ENCODE measurements at places on chromosomes 13 and 19. TPM values are rescaled to one million over a fixed set of nuclear protein-coding genes. Genes with fewer than 3 reads are reported as not detected.

DNA sequence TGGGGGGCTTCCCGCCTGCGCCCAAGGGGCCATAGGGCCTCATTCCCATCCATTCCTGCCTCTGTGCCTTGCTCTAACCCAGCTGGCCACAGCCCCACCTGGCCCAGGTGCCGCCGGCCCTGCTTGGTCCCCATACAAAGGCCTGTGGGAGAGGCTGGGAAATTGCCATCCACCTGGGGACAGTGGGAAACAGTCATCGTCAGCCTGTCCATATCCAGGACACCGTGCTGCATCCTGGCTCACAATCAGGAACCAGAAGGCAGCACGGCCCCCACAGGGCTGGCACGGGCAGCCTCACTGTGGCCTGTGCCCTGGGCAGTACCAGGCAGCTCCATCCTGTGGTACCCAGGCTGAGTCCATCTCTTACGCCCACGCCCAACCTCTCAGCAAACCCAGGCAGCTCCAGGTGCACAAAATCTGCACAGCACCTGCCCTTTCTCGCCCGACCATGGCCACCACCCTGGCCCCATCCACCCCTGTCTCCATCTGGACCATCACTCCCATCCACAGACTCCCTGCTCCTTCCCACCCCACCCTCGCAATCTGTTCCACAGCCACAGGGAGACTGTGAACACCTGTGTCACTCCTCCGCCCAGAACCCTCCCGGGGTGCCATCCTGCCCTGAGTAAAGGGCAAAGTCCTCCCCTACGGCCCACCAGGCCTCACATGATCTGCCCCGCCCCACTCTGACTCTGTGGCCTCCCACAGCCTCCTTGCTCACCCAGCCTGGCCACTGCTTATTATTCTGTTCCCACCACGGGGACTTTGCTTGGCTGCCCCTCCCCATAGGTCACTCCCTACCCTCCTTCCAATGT lies 21.1 kb upstream of the FBXO27 start:
- H3K4me3 ChIP-seq = no peak overlapping the region
- no peaks in the 10 kb centered on the region for H3K27me3 ChIP-seq
- no peak overlapping the region for H3K27ac ChIP-seq
- no peaks in the 10 kb centered on the region for H3K36me3 ChIP-seq
- no peaks in the 10 kb centered on the region for H3K4me1 ChIP-seq

DNA sequence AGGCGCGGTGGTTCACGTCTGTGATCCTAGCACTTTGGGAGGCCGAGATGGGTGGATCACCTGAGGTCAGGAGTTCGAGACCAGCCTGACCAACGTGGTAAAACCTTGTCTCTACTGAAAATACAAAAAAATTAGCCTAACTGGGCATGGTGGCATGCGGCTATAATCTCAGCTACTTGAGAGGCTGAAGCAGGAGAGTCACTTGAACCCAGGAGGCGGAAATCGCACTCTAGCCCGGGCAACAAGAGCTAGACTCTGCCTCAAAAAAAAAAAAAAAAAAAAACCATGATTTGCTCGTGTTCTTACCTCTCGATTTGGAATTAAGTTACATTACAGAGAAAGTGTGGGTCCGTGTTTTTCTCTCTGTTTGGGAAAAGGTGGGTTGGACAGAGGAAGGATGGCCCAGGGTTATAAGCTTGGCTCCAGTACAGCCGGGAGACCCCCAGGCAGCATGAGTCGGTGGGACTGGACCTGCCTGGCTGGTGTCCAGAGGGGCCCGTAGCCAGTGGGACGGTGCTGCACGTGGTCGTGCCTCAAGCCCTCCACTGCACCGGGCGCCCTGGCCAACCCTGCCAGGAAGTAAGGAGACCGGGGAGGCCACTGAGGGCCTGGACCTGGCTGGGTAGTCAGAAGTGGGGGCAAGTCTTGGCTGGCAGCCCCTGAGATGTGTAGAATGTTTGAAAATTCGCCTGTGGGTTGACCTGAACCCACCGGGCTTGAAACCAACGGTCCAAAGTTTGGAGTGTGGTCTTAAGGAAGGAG lies 3.7 kb downstream of the RPS15 start:
- DNase-seq = no peak
- no peaks in the 10 kb centered on the region for H3K4me1 ChIP-seq
- H3K36me3 ChIP-seq = peaks cover 29% of the 10 kb centered on the region
- H3K4me3 ChIP-seq = peak overlapping the region; percentile 29

DNA sequence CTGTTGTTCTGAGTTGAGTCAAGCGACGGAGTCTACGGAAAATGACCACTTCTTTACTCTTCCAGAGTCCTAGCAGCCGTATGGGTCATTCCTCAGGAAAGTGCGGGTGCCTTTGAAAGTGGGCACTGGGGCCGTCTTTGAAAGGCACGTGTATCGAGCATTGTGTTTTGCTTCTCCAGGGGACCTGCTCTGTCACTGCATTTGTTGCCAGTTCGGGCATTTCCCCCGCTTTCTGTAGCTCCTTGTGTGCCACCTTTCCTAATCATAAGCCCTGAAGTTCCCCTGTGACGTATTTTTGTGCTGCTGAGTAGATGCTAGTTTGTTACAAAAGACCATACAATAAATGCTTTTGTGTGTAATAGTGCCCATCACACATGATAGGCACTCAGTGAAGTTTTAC lies 24.4 kb downstream of the SPATA13 start:
- no peaks in the 10 kb centered on the region for H3K4me1 ChIP-seq
- H3K4me3 ChIP-seq = no peak overlapping the region
- no peak overlapping the region for H3K27ac ChIP-seq

DNA sequence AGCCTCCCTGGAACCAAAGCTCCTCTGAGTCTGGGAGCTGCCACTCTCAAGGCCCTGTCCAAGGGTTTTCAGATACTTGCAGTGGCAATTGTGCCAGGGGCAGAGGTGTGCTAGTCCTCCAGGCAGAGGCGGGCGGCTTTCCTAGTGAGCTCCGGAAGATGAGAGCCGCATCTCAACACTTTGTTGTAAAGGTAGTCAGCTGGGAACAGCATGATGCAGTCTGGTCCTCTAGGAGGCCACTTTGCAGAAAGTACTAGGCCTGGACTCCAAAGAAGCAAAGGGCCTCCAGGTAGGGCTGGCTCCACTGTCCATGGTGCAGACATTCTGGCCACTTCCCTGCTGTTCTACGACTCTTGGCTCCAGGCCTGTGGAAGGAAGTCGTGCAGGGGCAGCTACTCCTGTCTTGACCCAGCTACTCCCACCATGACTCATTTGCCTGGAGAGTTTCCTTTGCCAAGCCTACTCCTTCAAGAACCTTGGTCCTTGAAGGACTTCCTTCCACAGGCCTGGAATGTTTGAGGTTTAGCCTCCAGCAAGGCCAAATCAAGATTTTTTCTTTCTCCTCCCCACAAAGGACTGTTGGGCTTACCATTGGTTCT lies 9.9 kb upstream of the ZNF536 start:
- no peak overlapping the region for H3K27ac ChIP-seq
- H3K27me3 ChIP-seq = no peaks in the 10 kb centered on the region
- peaks cover 6% of the 10 kb centered on the region for H3K4me1 ChIP-seq
- no peak overlapping the region for H3K4me3 ChIP-seq
- no peak for DNase-seq

DNA sequence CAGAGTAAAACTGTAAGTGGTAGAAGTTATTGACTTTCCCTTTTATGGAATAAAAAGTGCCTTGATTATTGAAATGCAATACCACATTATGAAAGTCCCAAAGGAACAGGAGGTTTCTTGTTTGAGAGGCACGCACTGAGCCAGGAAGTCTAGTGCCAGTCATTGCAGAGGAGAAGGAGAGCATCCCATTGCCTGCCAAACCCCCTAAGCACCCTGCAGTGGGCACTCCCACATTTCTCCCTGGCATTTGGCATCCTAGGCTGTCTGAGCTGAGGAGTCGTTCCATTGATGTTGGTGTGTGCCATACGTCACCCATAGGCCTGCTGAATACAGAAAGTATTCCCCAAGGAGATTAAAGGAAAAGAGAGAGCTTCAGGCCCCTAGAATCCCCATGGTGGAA lies 85.7 kb upstream of the MBNL2 start:
- peaks cover under 1% of the 10 kb centered on the region for H3K4me1 ChIP-seq
- no peak for DNase-seq
- no peak overlapping the region for H3K27ac ChIP-seq
- H3K36me3 ChIP-seq = no peaks in the 10 kb centered on the region

DNA sequence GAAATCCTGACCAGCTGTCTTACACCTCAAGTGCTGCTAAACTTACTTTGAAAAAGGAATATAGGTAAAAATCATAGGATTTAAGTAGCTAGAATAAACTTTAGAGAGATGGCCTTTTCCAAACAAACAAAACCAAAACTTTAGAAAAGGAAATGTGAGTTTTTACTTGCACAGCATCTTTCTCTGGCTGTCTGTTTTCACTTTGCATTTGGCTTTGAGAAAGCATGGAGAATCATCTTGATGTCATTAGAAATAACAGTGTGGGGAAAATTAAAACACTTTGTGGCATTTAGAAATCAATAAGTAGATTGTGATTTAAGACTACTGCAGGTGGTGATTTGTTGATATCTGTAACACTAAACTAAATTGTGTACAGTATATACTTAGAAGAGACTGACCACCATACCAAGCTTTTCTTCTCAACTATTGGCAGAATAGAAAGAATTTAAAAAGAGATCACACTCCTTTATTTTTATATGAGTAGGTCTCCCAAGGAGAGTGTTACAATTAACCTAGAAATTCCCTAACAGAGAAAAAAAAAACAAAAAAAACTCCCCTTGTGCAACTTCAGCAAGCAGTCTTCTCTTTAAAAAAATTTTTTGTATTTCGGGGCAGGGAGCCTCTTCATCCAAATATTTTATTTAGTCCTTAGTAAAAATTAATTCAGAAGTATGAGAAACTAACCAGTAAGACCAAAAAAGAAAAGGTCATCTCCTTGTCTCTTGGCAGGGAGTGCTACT lies 6.1 kb downstream of the WDFY2 start:
- no peak for DNase-seq
- H3K27ac ChIP-seq = no peak overlapping the region
- H3K27me3 ChIP-seq = no peaks in the 10 kb centered on the region
- H3K4me3 ChIP-seq = no peak overlapping the region

DNA sequence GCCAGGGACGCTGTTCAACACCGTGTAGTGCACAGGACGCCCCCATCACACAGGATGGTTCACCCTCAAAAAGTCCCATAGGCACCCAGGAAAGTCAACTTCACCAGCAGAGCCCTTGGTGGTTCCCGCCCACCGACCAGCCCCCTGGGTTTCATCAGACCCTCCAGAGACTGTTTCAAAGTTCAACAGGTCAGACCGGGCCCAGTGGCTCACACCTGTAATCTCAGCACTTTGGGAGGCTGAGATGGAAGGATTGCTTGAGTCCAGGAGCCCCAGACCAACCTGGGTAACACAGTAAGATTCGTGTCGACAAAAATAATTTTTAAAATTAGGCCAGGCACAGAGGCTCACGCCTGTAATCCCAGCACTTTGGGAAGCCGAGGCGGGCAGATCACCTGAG lies 61.0 kb downstream of the MYO9B start:
- DNase-seq = no peak
- H3K27ac ChIP-seq = no peak overlapping the region
- no peak overlapping the region for H3K4me3 ChIP-seq
- H3K4me1 ChIP-seq = peaks cover 5% of the 10 kb centered on the region

DNA sequence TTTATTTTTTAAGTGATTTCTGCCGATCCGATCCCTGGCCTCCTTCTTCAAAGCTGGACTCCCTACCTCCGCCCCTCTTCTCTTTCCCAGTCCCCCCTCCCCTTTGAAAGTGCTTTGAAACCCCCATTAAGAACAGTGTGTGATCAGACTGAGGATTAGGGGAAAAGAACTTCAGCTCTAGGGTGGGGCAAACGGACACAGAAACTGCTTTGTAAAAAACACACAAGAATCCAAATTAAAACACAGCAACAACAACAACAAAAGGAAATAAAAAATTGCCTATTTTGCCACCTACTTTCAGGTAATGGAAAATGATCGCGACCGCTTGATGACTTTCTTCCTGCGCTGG lies 1.4 kb downstream of the SPRY2 start:
- no peak for DNase-seq
- H3K36me3 ChIP-seq = peaks cover 35% of the 10 kb centered on the region

- no peaks in the 10 kb centered on the region for H3K27me3 ChIP-seq
- no peaks in the 10 kb centered on the region for H3K36me3 ChIP-seq
- H3K4me3 ChIP-seq = no peak overlapping the region
- no peak overlapping the region for H3K27ac ChIP-seq
- DNase-seq = no peak
- no peaks in the 10 kb centered on the region for H3K4me1 ChIP-seq
Observed at GRCh38 chr13:77429320-77430142, 102.6 kb upstream of the MYCBP2 start.

GRCh38 chr13:21012841-21013681 lies 48.3 kb downstream of the LATS2 start:
- H3K4me1 ChIP-seq = peaks cover 2% of the 10 kb centered on the region
- H3K36me3 ChIP-seq = peaks cover 4% of the 10 kb centered on the region
- H3K27me3 ChIP-seq = no peaks in the 10 kb centered on the region
- no peak overlapping the region for H3K27ac ChIP-seq
- H3K4me3 ChIP-seq = no peak overlapping the region
- DNase-seq = no peak

DNA sequence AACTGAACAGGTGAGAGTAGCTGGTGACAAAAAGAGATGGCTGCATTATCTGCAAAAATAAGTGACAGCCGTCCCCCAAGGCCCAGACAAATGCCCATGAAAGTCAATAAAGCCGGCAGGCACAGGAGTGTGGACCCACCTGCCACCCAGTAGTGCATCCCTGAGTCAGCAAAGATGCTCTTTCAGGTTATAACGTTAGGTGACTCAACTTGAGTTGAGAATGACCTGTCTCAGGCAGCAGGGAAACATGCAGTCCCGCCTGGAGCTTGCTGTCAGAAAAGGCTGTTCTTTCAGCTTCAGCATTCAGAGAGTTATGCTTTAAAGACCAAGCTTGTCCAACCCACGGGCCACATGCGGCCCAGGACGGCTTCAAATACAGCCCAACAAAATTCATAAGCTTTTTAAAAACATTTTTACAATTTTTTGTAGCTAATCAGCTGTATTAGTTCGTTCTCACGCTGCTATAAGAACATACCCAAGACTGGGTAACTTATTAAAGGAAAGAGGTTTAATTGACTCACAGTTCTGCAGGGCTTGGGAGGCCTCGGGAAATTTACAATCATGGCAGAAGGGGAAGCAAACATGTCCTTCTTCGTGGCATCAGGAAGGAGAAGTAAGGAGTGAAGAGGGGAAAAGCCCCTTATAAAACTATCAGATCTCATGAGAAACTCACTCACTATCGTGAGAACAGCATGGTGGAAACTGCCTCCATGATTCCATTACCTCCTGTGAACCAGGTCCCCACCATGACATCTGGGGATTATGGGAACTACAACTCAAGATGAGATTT lies 110.4 kb downstream of the RAB20 start:
- H3K4me1 ChIP-seq = peaks cover 1% of the 10 kb centered on the region
- no peaks in the 10 kb centered on the region for H3K27me3 ChIP-seq
- no peak overlapping the region for H3K27ac ChIP-seq
- DNase-seq = no peak

- peak; percentile 39 for DNase-seq
- H3K4me3 ChIP-seq = peak overlapping the region; percentile 67
- H3K36me3 ChIP-seq = no peaks in the 10 kb centered on the region
- peaks cover 10% of the 10 kb centered on the region for H3K27me3 ChIP-seq
- no peaks in the 10 kb centered on the region for H3K4me1 ChIP-seq
- H3K27ac ChIP-seq = no peak overlapping the region
Observed at GRCh38 chr13:30906411-30907051, 460 bp downstream of the MEDAG start.

RAVER1 gene
- total RNA-seq = 74.7 TPM

ITGBL1 gene
- total RNA-seq = 0.04 TPM

CLDND2 gene
- total RNA-seq = not detected

ZNF98 gene
- total RNA-seq = not detected

CABP5 gene
- total RNA-seq = not detected

ZNF234 gene
- total RNA-seq = 12.4 TPM

PRR20C gene
- total RNA-seq = not detected

OR4F17 gene
- total RNA-seq = not detected
